ENCODE measurements at places on chromosomes 1 and 21. TPM values are rescaled to one million over a fixed set of nuclear protein-coding genes. Genes with fewer than 3 reads are reported as not detected.

DNA sequence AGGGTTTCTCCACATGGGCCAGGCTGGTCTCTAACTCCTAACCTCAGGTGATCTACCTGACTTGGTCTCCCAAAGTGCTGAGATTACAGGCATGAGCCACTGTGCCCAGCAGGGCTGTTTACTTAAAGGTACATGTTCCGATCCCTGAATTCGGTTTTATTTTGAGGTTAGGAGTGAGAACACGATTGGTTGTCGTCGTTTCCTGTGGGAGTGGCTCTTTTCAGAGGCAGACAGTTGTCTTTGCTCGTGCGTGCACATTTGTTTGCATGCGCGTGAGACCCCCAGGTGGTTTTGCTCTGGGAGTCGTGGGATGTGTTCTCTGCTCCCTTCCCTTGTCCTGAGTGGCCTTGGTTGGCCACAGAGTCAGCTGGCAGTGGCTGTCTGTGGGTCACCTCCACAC lies 60.2 kb downstream of the SKI start:
- no peak for DNase-seq

Gene TTC24
- polyA plus RNA-seq: not detected

Gene C8A
- polyA plus RNA-seq: not detected

DNA sequence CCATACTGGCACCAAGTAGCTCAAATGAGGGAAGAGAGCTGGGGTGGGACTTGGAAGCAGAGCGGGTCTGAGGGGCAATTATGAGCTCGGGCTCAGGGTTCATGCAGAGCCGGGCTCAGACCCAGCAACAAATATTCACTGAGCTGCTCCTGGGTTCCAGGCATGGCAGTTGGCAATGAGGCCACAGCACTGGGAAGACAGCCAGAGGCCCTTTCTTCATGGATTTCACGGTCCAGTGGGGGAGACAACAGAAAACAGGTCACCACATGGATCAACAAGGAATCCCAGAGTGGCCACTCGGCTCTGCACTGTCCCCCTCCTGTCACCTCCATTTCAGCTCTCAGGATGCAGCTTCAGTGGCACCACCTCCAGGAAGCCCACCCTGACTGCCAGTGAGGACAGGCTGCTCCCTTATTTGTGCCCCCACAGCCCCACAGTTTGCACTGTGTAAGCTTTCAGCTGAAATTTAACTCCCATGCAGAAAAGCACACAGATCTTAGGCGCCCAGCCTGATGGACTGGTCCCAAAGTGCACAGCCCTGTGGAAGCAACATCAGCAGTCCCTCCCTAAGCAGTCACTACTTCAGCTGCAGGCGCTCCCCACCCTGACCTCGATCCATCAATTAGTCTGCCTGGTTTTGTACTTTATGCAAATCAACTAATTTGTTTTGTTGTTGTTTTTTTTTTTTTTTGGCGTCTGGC lies 22.4 kb downstream of the ARHGEF19 start:
- no peak for DNase-seq

- DNase-seq: no peak
Observed at GRCh38 chr1:68528243-68528642, 31.4 kb upstream of the DEPDC1 start.

GRCh38 chr1:156826630-156827029 lies 10.0 kb upstream of the SH2D2A start:
- no peak for DNase-seq

- DNase-seq: no peak
Observed at GRCh38 chr21:28508126-28508525, 484.6 kb downstream of the LTN1 start.

DNA sequence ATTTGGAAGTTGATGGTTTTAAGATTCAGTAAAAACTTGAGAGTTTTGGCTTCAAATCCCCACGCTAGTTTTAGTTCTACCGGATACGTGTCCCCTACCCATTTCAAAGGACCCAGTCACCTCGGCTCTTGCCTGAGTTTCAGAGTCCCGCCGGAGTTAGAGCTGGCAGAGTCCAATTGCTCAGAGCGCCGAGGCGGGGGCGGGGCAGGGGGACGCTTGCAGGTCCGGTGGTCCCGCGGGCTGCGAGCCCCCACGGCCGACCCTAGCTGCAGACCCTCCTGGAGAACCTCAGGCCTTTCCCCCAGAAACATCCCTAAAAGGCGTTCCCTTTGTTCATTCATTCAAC lies 765 bp upstream of the VPS45 start:
- no peak for DNase-seq

Gene IQCC
- 1.4 TPM for polyA plus RNA-seq

Gene UBL4B
- polyA plus RNA-seq: 34.8 TPM

GRCh38 chr1:58887059-58887458 lies 103.2 kb upstream of the JUN start:
- no peak for DNase-seq

DNA sequence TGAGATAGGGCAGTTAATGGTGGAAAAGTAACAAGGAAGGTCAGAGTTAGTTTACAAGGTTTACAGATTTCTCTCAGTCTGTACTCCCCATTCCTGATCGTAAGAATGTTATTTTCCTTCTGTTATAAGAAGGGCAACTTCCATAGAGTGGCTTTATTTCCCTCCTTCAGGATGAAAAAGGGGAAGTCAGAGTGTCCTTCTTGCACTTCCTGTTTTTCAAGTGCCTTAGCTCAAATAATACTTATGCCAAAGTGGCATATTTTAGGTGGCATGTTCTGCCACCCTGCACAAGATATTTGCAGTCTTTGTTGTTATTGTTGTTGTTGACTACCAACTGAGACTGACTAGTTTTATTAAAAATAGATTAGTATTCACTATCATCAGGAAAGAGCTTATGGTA lies 730.7 kb upstream of the ADGRL4 start:
- DNase-seq: no peak

GRCh38 chr1:19557609-19558051 lies 72.3 kb upstream of the CAPZB start:
- DNase-seq: no peak

DNA sequence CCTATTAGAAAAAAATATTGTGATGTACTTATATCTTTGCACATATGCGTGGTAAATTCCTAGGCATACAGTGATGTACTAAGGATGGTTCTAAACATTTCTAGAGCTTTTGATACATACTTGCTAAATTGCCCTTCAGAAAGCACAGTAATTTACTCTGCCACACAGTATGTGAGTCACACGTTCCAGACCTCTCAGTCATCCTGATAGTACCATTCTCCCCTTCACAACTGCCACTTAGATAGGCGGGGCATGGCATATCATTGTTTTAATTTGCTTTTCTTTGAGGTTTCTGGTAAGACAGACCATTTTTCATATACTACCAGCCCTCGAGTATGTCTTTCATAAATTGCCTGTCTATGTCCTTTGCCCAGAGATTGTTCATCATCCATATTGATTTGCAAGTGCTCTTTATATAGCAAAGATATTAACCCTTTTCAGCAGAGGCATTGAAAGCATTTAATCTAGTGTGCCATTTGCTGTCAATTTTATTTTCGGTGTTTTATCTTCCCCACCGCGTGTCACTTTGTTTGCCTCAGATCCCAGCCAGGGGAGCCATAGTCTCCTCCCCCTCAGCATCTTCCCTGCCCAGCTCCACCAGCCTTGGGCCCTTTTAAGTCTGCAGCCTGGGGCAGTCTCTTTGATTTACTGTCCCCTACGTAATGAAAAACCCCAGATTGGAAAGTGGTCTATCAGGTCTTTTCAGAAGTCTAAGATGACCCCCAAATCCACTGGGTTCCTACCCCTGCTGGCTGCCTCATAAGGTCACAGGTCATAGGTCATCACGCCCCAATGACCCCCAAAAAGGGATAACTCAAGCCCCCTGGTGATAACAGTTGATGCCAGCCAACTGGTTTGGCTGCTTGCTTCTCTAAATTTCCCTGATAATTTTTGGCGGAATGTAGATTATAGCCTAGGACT lies 11.8 kb upstream of the PAX7 start:
- DNase-seq: no peak

- DNase-seq: no peak
Observed at GRCh38 chr1:94382201-94382600, 36.0 kb upstream of the ABCD3 start.

- DNase-seq: no peak
Observed at GRCh38 chr1:199646761-199647160, 380.7 kb upstream of the NR5A2 start.

DNA sequence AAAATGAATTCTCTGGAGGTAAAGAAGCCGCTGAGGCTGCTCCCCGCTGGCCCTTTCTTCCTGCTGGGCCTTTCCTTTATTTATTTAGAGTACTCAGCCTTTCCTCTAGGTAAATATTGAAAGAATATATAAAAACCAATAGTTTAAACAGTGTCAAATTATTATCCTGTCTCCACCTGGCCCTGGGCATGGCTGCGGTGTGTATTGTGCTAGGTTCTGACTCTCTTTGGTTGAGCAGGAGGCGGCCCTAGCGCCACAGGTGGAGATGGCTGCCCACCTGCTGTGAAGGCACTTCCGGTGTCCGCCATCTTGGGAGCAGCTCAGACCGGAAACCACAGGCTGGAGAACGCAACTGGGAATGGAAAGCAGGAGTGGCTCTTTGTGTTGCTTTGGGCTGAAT lies 29.0 kb upstream of the CLDN14 start:
- DNase-seq: no peak

GRCh38 chr1:178493301-178493741 lies 3.4 kb downstream of the CLEC20A start:
- no peak for DNase-seq

DNA sequence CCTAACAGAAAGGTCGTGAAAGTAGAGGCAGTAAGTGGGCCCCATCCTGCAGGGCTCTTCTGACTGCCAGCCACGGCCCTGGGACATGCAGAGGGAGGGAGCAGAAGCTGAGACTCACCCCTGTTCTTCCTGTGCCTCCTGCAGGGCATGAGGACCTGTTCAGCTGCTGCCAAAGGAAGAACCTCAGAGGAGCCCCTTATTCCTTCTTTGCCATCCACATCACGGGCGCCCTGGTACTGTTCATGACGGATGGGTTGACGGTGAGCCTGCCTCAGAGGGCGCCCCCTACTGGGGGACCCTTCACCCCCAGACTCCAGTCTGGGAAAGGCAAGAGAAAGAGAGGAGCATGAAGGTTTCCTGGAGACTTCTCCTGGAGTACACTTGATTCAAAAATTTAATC lies 47.1 kb downstream of the ELK4 start:
- no peak for DNase-seq

GRCh38 chr1:92907949-92908684 lies 53.1 kb downstream of the DIPK1A start:
- DNase-seq: no peak

DNA sequence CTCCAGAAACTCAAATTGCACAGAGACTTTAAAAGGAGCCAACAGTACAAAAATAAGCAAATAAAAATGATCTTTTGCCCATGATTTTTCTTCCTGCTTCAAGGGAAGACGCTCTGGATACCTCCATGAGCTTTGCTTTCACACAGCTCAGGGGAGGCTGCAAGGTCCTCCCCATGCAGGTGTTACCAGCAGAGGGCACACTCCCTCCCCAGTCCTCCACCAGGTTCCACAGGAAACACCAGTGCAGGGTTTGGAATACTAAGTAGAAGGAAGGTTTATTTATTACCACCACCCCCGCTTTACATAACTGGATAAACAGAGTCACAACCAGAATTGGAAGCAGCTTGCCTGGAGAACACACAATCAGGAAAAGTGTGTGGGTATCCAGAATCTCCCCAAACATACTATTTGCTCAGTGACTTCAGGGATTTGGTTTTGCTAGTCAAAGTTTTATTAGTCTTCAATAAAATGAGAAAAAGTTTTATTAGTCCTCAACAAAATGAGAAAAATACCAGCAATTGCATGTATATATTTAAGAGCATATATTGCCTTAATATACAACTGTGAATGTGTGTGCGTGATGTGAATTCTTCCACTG lies 37.3 kb downstream of the HSD3B1 start:
- DNase-seq: no peak

Gene PLA2G2F
- polyA plus RNA-seq: not detected

Gene LAMC2
- polyA plus RNA-seq: 0.96 TPM

GRCh38 chr21:28069450-28069923 lies 923.2 kb downstream of the LTN1 start:
- no peak for DNase-seq

GRCh38 chr1:173867141-173867752 lies 542 bp downstream of the GAS5 start:
- DNase-seq: no peak

DNA sequence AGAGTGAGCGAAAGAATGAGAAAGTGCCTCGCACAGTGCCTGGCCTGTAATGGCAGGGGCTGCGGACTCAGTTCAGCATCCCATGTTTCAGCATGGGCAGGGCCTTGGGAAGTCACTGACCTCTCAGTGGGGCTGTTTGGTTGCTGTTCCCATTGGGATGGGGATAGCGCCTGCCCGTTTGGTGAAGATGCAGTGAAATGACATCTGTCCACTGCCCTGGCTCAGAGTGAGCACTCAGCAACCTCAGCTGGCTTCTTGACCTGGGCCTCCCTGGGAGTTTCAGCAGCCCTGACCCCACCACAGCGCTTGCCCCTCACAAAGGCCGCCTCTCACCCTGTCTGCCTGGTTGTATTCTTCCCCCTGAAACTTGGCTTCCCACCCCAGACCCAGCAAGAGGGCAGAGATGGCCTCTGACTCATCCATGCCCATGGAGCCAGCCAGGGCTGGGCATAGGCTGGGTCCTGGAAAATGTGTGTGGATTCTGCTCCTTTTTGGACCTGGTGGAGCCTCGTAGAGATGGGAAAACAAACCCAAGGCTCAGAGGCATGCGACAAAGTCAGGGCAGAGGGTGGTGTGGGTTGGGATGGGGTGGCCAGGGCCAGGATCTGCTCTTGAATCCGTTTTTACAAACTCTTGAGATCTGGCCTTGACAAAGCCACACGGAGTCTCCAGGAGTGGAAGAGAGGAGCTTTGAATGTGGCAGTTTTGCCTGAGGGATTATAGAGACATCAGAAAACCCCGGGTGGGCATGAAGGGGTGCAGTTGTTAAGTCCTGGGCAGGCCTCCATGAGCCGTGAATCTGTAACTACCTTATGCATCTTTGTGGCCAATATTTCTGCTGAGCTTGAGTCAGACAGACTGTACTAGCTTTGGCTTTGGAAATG lies 1.2 kb downstream of the XKR8 start:
- DNase-seq: no peak

- DNase-seq: no peak
Observed at GRCh38 chr1:170215072-170215885, 69.5 kb downstream of the NTMT2 start.

- DNase-seq: no peak
Observed at GRCh38 chr1:61121631-61122030, 39.3 kb downstream of the NFIA start.

Gene USH2A
- under 0.01 TPM for polyA plus RNA-seq

Gene ESPN
- not detected for polyA plus RNA-seq

DNA sequence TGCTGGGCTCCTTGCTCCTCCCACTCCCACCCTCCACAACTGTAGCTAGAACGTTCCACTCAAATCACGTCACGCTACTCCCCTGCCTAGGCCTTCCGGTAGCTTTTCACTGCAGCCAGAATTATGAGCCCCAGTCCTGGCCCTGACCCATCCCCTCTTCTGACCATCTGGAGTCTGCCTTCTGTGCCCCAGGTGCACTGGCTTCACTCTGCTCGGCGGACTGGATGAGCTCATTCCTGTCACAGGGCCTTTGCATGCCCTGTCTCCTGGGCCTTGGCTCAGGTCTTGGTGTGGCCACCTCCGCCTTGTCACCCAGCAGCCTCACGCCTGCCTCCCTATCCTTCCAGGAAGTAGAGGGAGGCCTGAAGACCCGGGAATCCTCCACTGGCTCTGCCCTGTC lies 62.5 kb upstream of the ACTL8 start:
- no peak for DNase-seq

GRCh38 chr1:206679738-206680211 lies 4.9 kb upstream of the MAPKAPK2 start:
- no peak for DNase-seq

Gene RIPPLY3
- polyA plus RNA-seq: 0.22 TPM

All from BJ (cell line).